ENCODE measurements at places on chromosomes 11 and 22.

- no peak for DNase-seq
Observed at GRCh38 chr11:113567867-113568544, 92.8 kb upstream of the DRD2 start.

GRCh38 chr11:100929377-100929776 is 200.2 kb downstream of the PGR start:
- DNase-seq: no peak

- no peak for DNase-seq
Observed at GRCh38 chr11:102007567-102008437, 39.4 kb upstream of the CFAP300 start.

GRCh38 chr11:130909650-130910049 is 6.6 kb downstream of the SNX19 start:
- DNase-seq: no peak

DNA sequence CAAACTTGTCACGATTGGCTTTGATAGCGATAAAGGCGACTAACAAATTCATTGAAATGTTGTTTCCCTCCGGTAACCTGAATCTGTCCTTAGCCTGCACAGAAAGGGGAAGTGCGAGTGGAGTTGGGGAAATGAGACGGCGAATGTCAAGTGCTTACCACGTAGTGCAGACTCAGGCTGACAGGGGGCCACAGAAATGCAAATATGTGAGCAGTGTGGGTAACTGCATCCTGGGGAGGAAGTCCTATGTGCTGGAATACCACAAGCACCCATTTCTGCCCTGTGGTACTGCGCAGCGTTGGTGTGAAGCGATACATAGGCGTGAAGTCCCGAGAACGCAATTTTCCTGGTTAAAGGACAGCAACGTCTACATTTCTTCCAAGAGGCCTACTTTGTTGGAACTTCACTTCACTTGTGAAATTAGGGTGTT is 869 bp upstream of the EIF4ENIF1 start:
- no peak for DNase-seq

GRCh38 chr11:45157247-45158209 is 11.1 kb downstream of the PRDM11 start:
- no peak for DNase-seq

DNA sequence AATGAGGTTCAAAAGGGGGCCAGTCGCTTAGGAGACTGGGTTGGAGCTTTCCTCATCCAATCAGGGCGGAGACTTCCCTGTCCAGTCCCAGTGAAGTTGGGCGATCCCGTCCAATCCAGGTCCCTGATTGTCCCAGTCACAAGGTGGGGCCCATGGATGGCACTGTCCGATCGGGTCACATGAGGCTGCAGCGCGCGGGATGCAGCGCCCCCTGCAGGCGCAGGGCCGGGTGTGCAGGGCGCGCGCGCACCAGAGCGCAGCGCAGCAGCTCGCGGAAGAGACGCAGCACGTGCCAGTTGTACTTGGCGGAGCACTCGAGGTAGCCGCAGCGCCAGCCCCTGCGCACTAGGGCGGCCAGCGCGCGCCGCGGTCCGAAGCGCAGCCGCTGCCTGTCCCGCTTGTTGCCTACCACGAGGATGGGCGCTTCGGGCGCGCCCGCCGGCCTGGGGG is 2.3 kb downstream of the RASL10A start:
- DNase-seq: no peak

- DNase-seq: no peak
Observed at GRCh38 chr22:49663311-49663711, 164.4 kb downstream of the BRD1 start.

GRCh38 chr11:134745456-134745855 is 333.4 kb upstream of the B3GAT1 start:
- DNase-seq: no peak

- no peak for DNase-seq
Observed at GRCh38 chr11:117459979-117460300, 132.3 kb downstream of the CEP164 start.

DNA sequence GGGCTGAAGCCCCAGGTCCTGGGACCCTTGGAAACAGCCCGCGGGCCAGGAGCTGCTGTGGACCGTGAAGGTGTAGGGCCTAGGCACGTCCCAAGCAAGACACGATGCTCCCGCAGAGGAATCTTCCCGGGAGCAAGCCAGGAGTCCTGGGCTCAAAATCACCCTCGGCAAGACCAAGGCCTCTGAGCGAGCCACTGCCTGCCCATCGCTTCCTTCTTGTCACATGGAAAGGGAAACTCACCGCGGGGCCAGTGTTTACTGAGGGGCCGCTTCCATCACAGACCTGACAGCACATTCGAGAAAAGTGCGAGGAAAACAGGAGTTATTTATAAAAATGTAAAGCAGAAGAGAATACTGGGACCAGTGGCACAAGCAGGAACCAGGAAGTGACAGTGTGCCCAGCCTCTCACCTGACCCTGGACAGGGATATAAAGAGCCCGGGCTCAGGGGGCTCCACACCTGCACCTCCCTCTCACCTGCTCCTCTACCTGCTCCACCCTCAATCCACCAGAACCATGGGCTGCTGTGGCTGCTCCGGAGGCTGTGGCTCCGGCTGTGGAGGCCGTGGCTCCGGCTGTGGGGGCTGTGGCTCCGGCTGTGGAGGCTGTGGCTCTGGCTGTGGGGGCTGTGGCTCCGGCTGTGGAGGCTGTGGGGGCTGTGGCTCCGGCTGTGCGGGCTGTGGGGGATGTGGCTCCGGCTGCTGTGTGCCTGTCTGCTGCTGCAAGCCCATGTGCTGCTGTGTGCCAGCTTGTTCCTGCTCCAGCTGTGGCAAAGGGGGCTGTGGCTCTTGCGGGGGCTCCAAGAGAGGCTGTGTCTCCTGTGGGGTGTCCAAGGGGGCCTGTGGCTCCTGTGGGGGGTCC is at the start of gene KRTAP5-5:
Gene KRTAP5-5, plus strand, starts transcription at position 450 of the 860 bp plus-strand sequence. Its CDS starts 66 bp downstream, at position 516.
- no peak for DNase-seq

- no peak for DNase-seq
Observed at GRCh38 chr11:21250196-21250595, 580.8 kb downstream of the NELL1 start.

- no peak for DNase-seq
Observed at GRCh38 chr22:33894515-33894914, 25.8 kb downstream of the LARGE1 start.

DNA sequence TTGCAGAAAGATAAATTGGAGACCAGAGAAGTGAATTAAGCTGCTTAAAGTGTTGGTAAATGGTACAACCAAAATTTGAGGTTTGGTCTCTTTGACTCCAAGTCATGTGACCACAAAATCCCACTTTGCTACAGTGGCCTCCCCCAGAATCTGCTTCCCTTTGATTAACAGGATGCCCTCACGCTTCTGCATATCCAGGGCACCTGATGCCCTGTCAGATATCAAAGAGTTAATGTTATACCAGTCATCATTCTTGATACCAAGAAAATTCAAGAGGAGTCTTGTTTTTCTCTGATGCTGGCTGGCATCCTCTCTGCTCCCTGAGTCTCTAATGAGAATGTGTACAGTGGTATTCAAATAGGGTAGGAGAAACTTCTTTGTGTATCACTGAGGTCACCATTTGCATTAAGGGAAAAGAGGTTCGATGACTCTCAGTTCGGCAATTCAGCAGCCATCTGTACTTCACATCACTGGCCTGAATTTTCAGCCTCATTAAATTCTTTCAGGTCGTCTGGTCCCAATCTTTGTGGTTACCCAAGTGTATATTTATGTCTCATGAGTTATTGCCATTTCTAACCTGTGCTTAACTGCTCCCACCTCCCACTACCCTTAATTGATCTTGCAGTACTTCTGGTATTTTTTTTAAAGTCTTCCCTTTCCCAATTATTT is 73.9 kb downstream of the BDNF start:
- DNase-seq: no peak

DNA sequence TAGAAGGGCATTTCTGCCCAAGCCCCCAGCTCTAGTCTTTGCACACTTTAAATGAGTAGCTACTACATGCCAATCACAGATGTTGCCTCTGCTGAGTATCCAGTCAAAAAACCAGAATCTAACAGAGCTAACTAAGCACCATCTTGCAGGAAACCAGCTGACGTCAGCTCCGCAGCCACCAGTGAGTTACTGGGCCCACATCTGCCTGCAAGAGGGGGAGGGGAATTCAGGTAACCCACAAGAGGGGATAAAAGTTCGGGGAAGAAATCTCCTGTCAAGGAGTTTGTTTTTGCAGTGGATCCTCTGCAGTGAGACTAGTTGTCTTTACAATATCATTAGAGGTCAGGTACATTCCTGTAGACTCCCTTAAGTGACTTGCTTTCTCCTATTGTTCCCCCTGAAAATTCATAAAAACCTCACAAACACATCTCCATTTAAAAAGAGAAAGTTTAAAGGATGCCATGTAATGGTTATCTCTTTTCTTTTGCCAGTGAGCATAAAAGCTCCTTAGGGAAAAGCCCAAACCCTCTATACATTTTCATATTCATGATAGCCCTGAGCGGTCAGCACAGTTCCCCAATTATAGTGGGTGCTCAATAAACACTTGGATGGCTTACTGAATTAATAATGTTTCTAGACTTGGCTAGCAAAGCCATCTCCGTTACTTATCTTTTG is 9.3 kb downstream of the CD44 start:
- DNase-seq: no peak

GRCh38 chr11:119340335-119341221 is at the start of gene C1QTNF5:
Gene C1QTNF5, minus strand, starts transcription at chr11:119340883. Its CDS starts 486 bp downstream, at chr11:119340397.
- DNase-seq: no peak

Data from activated gamma-delta T cell (primary cell).